HepG2 (cell line): ENCODE measurements at places on chromosomes 1 and 21. TPM values are rescaled to one million over a fixed set of nuclear protein-coding genes. Genes with fewer than 3 reads are reported as not detected.

Gene IL19
- total RNA-seq, result not detected in 2 replicates

Gene NPL
- total RNA-seq, result 0.04 TPM in 1 of 2 replicates, not detected in the other

Gene MFN2
- 60.9 and 76.3 TPM in 2 replicates for total RNA-seq

Gene RORC
- 2.5 TPM in 2 replicates for total RNA-seq

Gene PTBP2
- total RNA-seq, result 9.9 and 14.1 TPM in 2 replicates

Gene NMNAT2
- total RNA-seq, result not detected in 2 replicates

Gene NHLH1
- 0.11 TPM in 1 of 2 replicates, not detected in the other for total RNA-seq

Gene HSF2BP
- 1.6 and 2.2 TPM in 2 replicates for total RNA-seq

Gene APOBEC4
- not detected in 2 replicates for total RNA-seq

Gene TCHHL1
- total RNA-seq, result not detected in 2 replicates

Gene PEX10
- total RNA-seq, result 38.3 and 39.6 TPM in 2 replicates

Gene MYCL
- 0.31 and 0.42 TPM in 2 replicates for total RNA-seq

Gene LCK
- 0.83 and 0.93 TPM in 2 replicates for total RNA-seq

Gene HEYL
- total RNA-seq, result 0.04 TPM in 1 of 2 replicates, not detected in the other

Gene DCST2
- not detected in 2 replicates for total RNA-seq

Gene OXCT2
- total RNA-seq, result 0.33 TPM in 1 of 2 replicates, not detected in the other

Gene TMEM53
- total RNA-seq, result 12.6 and 13.8 TPM in 2 replicates

Gene BRINP2
- total RNA-seq, result 0.07 and 0.20 TPM in 2 replicates

Gene NBPF15
- 13.4 and 15.5 TPM in 2 replicates for total RNA-seq

Gene TSSK3
- total RNA-seq, result 0.62 and 1.0 TPM in 2 replicates

Gene UFC1
- 72.8 and 96.5 TPM in 2 replicates for total RNA-seq

Gene C1orf185
- total RNA-seq, result not detected in 2 replicates

Gene CFAP141
- not detected in 2 replicates for total RNA-seq

Gene CELA3A
- total RNA-seq, result not detected in 2 replicates

Gene DPT
- total RNA-seq, result not detected in 2 replicates

Gene MYOM3
- total RNA-seq, result 15.3 and 16.5 TPM in 2 replicates

Gene COL16A1
- 2.0 and 12.2 TPM in 2 replicates for total RNA-seq

Gene DTL
- total RNA-seq, result 32.8 and 43.1 TPM in 2 replicates

Gene TNFRSF8
- not detected in 2 replicates for total RNA-seq

Gene LAMC2
- not detected in 2 replicates for total RNA-seq

Gene DRAXIN
- 0.02 TPM in 1 of 2 replicates, not detected in the other for total RNA-seq

Gene RGS8
- not detected in 2 replicates for total RNA-seq

Gene BEND5
- total RNA-seq, result not detected in 2 replicates

Gene C1orf94
- not detected in 2 replicates for total RNA-seq

Gene TRIM45
- 1.5 and 1.9 TPM in 2 replicates for total RNA-seq

Gene CNKSR1
- 1.5 and 3.4 TPM in 2 replicates for total RNA-seq

Gene FMN2
- not detected in 2 replicates for total RNA-seq

Gene WNT9A
- 0.04 TPM in 2 replicates for total RNA-seq

Gene WLS
- not detected in 2 replicates for total RNA-seq

Gene PFKFB2
- total RNA-seq, result 9.4 and 10.6 TPM in 2 replicates

Gene OR2T34
- not detected in 2 replicates for total RNA-seq
